AG08395 (cell line): ENCODE measurements at places on chromosomes 3 and 15.

GRCh38 chr3:66642484-66642883, 141.7 kb upstream of the LRIG1 start:
- DNase-seq = no peak

DNA sequence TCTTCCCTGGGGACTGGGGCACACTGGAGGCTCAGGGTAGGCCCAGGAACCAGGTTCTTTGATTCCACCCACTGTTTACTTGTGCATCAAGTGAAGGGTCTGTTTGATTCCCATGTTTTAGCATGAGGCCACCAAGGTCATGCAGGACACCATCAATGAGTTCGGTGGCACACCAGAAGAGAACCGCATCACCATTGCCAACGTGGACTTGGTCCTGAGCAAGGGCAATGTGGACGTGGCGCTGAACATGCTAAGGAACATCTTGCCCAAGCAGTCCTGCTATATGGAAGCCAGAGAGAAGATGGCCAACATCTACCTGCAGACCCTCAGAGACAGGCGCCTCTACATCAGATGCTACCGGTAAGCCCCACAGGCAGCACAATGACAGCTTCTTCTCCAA, 21.5 kb downstream of the TTC21A start:
- DNase-seq = no peak

DNA sequence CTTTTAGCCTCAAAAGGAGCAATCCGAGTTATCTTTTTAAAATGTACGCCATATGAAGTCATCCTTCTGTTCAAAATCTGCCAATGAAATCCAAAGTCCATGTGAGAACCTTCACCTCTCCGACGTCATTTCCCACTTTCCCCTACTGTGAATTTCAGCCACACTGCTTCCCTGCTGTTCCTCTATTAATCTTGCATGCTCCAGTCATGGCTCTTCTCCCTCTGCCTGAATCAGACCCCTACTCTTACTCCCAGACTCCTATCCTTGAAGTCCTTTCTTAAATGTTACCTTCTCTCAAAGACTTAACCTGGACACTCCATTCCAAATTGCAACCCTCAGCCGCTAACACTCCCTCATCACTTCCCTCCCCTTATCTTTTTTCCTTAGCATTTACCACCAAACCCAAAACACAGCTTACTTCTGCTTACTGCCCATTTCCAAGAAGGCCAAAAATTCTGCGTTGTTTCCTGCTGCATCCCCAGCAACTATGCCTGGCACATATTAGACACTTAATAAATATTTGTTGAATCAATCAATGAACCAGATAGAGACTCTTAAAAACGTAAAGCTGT, 1.2 kb downstream of the NKIRAS1 start:
- no peak for DNase-seq

- no peak for DNase-seq
Observed at GRCh38 chr15:69338535-69339213, 40.0 kb downstream of the PAQR5 start.
